ENCODE measurements at places on chromosomes 2 and 18.

DNA sequence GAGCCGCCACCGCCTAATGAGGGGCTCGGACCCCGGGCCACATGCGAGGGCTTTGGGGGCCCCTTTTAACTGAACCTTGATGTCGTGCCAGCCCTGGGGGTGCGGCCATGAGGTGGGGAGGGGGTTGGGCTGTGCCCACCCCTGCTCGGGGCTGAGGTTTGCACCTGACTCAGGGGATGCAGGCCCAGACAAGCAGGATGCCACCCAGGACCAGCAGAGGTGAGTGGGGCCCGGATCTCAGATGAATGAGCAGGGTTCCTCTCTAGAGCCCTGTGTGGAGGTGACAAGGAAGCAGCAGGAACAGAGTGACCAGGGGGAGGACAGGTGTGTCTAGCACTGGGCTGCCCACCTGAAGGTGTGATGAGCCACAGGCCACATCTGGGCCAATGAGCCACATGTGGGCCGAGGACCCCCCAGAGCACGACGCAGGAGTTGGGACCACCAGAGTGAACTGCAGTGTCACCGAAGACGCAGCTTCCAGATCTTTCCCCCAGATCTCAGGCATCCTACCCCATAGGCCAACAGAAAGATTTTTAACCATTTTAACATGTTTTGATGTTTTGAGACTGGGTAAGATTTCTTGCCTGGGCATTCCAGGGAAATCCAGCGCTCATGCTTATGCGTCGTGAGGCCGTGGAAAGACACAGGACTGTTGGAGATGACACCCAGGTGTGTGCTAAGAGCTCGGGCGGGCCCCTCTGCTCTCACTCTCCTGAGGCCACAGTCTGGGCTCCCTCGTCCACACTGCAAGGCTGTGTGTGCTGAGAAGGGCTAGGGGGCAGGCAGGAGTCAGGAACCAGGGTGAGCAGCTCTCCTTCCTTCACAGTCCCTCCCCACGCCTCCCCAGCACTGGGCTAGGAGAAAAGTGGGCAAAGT is 73.6 kb downstream of the DDX1 start:
- no peak for DNase-seq

GRCh38 chr2:101842471-101842870 is 145.0 kb downstream of the MAP4K4 start:
- DNase-seq, result peak; percentile 34

DNA sequence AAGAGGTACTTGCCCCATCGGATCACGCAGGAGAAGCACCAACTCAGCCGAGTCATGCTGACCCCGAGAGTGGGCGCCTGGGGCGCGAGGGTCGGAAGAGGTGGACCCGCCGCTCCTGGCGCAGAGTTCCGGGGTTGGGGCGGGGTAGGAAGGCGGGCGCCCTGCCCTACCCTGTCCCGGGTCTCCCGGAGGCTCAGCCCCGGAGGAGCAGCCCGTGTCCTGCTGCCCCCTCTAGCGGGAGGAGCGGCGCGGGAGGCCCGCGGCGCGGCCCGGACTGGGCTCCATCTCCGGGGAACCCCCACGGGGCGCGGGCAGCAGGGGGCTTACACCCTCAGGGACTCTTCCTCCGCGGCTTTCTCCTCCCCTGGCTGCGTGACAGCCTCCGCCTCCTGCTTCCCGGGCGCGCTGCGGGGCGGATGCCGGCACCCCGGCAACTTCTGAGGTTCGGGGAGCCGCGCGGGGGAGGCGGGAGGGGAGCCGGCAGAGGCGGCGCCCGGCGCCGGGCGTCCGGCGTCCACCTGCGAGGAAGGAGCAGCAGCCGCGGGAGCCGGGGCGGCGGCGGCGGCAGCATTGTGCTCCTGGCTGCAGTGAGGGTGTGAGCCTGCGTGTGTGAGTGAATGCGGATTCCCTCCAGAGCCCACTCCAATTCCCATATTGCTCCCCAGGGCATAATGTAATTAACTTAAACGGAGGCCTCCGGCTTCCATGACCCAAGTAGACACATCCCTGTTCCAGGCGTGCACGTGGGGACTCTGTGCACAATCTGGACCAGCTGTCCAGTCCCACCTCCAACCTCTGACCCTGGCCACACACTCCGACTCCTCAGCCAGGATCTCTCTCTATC is 7.6 kb upstream of the TNS1 start:
- DNase-seq, result peak; percentile 58

- DNase-seq, result no peak
These were observed 6.3 kb downstream of the YES1 start for GRCh38 chr18:805755-806110.

DNA sequence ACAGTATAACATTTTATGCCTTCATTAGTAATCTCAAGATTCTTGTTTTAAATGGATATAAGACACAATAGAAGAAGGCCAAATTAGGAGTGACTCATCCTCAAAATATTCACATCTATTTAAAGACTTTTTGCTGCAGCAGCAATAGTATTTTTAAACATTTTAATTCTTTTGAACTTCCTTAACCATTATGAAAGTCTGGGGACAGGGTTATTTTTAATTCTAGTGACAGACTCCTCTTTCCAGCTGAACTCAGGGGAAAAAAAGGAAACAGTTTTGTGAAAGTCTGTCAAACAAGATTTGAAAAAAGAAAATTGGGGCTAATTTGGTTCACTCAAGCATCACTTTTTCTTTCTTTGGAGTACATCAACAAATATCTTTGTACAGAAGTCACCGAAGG is 541.8 kb downstream of the NUP35 start:
- DNase-seq, result peak; percentile 32

DNA sequence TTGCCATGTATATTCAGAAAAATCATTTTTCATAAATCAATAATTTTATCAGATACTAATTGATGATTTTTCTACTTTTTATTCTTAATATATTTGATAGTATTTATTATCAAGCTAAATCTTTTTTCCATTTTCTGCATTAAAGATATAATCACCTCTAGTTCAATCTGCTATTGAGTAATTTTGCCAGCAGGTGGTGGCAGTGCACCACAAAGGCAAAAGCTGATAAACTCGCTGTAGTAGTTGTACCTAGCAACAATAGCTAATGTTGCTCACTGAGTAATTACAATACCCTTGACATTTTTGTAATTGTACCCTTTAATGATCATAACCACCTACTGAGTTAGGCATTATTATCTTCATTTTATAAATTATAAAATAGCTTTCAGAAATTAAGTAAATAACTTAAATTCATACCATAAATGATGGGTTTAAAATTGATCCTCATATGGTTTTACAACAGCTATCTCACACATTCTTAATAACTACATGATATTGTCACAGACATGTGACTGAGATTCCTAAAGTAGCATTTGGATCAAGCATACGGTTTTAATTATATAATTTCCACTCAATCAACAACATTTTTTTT is 52.0 kb upstream of the CALCRL start:
- DNase-seq, result peak; percentile 40

DNA sequence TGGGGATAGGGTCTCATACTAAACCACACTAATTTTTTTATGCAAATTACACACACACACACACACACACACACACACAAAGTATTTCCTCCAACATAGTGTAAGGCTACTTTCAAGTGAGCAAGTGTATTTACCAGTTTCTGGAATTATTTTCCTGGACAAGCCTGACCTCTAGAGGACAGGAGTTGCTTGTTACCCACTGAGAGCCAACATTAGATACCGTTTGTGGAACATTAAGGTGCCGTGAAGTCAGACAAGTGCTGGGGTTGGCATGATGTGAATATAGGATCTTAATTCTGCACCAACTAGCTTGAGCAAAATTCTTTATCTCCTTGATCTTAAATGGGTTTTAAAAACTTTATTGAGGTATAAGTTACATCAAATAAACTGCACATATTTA is 39.3 kb upstream of the SERPINB2 start:
- peak; percentile 63 for DNase-seq

DNA sequence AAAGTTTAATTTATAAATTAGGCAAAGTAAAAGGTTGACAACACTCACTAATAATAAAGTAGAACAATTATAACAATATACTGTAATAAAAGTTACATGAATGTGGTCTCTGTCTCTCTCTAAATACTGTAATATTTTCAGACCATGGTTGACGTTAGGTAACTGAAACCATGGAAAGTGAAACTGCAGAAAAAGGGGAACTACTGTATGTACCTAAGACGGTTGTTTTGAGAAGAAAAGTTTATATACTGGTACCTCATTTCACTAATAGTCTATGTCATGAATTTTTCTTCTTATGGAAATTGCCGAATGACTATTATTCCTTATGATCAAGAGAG is 166.7 kb upstream of the ZNF521 start:
- DNase-seq, result no peak

- DNase-seq, result no peak
These were observed 1114.5 kb downstream of the DSC3 start for GRCh38 chr18:29928081-29928480.

DNA sequence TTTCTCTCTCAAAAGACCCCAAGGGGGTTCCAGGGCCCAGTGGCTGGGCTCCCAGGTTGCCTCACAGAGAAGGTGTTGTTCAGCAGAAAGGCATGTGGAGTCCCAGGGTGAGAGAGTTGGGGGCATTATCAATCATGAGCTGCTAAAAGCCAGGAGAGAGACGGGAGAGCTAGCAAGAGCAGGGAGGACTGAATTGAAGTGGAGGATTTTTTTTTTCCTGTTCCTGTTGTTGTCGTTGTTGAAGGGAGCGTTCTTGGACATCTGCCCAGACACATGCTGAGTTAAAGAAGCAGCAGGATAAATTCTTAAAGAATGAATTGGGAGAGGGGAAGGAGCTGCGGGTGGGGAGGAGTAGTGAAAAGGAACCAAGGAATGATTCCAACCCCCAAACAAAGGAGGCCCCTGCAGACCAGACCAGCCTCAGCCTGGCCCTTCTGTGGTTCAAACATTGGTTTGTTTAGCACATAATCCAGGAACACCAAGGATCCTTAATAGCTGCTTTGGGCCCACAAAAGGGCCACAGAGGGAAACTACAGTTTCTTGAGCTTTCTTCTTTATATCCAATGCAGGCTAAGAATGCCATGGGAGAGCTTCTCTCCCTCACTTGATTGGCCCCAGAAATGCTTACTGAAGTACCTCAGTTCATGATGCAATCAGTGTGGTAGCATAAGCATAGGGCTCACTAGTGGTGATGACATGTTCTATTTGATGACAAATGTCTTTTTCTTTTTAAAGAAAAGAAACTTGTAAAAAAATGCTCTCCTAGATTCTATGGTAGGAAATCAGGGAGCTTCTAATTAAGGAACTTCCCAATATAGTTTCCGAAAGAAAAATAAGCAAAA is 146.0 kb downstream of the SETBP1 start:
- DNase-seq, result peak; percentile 91

- DNase-seq, result no peak
These were observed 12.3 kb upstream of the ROCK2 start for GRCh38 chr2:11356764-11357163.

DNA sequence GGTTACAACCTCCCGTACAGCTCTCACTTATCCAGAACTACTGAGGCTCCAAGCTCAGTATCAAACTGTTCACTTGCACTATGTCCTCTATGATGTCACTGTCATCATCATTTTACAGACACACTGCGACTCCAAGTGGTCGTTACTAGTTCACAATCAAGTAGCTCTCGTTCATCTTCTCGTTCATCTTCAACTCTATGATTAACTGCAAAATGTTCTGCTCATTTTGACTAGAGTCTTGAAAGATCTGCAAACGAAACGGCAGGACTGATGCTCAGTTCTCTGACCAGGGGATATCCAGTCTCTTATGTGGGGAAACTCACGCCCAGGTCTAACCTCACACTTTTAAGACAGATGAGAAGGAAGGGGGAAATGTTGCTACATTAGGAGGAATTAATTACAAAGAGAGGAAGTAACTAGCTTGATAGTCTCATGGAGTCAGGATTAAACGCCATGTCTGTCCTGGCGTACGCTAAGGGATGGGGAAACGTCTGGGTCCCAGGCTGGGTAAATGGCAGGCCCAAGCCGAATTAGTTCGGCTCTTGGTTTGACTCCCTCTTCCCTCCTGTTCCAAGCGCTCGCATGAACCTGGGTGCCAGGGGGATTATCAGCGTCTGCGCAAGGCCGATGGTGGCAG is 794 bp upstream of the CHCHD5 start:
- DNase-seq, result no peak

DNA sequence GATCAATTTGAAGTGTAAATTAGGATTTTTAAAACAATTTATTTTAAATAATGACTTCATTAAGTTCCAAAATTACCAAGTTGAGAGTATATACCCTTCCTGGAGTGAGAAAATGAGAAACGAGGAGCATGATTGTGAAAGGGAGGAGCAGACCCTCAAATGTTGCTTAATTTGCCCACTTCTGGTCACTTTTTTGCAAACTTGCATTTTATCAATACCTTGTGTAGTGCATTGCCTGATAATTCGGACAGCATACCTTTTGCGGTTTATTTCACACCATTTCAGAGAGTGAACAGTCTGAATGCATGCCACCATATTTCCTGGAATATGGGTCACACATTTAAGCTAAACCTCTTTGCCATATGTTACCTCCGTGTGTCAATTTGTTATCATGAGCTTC is 669.7 kb downstream of the RNF144A start:
- DNase-seq, result no peak

- DNase-seq, result peak; percentile 65
These were observed at the start of gene CNTNAP5 for GRCh38 chr2:124025171-124025580. Gene CNTNAP5 (plus strand): TSS chr2:124025287. CDS start chr2:124025651, 364 bp downstream.

DNA sequence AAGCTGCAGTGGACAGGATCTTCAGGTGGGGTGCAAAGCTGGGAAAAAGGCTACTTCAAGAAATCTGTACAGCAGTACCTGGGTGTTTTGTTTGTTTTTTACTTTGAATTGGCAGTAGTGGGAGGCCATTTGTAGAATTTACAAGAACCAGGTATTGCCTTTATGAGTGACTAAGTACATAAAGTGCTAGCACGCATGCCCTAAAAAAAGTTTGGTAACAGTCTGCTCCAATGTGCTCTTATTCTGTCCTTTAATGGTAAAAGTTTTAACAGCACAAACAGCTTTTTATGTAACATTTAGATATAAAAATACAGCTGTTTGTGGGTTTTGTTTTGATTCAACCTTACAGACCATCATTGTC is 17.2 kb downstream of the REV1 start:
- DNase-seq, result no peak

DNA sequence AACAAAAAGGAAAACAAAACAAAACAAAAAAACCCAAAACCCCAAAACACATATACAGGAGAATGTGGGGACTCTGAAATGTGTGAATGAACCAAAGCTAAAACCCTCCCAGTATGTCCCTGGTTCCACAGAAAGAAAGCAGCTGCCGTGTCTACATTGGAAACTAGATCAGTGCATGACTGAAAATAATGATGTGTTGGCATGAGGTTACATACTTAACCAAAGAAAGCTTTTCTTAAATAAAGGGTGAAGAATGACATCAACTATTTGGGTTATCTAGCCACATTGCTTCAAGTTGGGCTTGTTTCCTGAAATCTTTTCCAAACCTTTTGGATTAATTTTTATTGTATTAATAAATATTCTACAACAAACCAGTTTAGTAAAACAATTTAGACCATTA is 91.9 kb upstream of the FN1 start:
- peak; percentile 12 for DNase-seq

GRCh38 chr2:175855794-175856453 is 146.1 kb downstream of the LNPK start:
- DNase-seq, result peak; percentile 81

DNA sequence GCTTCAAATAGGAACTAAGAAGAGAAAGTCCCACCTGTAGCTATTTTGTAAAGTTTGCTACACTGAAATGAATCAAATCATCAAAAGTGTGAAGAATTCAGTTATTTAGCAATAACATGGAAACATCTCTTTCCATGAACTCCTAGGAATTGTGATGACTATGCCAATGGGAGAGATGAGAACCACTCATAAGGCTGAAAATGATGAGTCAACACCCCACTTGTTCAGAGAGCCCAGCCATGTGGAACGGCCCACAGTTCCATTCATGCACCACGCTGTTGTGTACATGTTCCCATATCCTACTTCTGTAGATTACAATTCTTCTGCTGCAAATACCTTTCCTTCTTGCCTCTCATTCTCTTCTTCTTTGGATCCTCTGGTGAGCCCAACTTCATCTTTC is 645.5 kb upstream of the ID2 start:
- peak; percentile 18 for DNase-seq

All from HT1080 (cell line).